Retinal pigment epithelial cell (primary cell): ENCODE measurements at places on chromosomes 16 and 17.

GRCh38 chr17:40818343-40818732 lies 4.1 kb downstream of the KRT10 start:
- DNase-seq = no peak

DNA sequence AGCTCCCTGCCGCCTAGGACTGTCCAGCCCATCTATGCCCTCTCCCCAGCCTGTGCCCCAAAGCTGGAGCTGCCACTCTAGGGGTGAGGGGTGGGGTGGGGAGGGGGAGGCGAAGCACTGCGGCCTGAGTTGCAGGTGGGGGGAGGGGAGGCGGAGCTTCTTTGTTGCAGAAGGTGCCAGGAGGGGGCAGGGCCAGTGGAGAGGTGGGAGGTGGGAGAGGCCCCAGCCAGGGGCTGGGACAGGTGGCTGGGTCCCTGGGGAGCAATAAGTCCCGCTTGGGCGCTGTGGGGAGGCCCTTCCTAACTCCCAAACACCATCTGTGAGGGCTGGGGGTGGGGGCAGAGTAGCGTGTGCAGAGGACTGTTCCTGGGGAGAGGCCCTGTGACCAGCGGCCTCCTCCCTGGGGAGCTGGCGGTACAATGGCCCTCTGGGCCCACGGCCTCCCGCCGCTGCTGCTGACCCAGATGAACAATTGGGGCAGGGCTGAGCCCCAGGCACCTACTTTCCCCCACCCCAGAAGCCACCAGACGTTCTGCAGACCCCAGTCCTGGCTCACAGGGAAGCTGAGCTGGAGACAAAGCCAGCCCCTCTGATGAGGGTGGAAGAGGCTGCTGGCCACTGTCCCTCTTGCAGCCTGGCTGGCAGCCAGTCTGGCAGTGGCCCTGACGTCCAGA lies 2.2 kb upstream of the NTN3 start:
- DNase-seq = no peak

DNA sequence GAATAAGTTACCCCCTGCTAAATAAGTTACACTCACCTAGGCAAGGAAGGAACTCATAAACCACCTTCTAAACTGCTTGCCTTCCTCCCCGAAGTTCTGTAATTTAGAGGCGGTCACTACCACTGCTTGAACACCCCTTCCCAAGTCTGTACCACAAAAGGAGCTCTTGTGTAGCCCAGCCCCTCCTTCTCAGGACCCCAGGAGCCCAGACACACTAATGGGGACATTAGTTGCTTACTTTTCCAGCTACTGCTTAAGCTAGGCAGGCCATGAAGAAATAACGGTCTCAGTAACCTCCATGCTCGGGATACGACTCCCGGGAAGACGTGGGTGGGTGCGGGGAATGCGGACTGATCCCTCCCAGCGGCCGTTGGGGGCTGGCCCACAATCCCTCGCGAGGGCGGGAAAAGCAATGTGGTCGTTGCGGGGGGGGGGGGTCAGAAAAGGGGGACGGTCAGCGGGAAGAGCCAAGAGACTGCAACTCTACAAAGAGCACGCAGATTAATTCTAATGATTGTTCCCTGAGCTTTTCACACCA lies at the start of gene TEX14:
Gene TEX14 (minus strand): TSS at position 345 of the 538 bp plus-strand sequence. CDS start 40,044 bp downstream, outside the sequence.
- DNase-seq = no peak

DNA sequence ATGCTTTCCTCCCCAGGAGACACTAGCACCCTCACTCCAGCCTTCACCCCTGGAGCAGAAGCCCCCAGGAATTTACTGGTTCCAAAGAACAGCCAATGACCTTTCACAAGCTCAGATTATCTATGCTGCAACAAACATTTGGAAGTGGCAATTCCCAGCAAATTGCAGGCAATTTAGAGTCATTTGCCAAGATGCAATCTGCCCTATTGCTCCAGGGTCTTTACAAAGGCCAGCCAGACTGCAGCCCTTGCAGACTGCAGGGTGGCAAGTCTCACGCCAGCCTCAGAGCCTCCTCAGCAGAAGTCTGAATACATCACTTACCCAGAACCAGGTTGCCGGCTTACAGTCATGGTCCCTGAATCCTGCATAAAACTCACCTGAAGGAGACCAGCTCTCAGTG lies 21.8 kb downstream of the AXIN1 start:
- DNase-seq = no peak

- no peak for DNase-seq
Measured at GRCh38 chr16:85586380-85587104, 26.6 kb upstream of the GSE1 start.

DNA sequence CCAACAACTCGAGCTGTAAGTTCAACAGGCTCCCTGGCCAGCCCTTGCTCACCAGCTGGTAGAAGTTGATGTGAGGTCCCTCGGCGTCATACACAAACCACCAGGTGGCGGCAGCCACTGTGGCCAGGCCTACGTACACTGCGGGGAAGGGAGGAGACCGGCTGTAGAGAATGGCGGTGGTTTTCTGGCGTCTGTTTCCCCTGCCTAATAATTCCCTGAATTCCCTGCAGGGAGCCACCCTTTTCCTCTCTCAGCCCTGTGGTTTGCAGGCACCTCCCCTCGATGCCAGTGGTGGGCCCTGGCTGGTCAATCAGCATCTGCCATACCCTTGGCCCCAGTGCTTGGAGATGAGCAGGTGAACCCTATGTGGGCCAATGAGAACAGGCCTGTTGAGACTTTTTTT lies 18.9 kb upstream of the P2RX1 start:
- DNase-seq = no peak

GRCh38 chr16:9446471-9447194 lies 355.2 kb downstream of the HAPSTR1 start:
- no peak for DNase-seq

- no peak for DNase-seq
Measured at GRCh38 chr16:86565181-86565631, 1.4 kb upstream of the FOXC2 start.

- no peak for DNase-seq
Measured at GRCh38 chr16:14672403-14672971, 21.6 kb downstream of the PLA2G10 start.

GRCh38 chr16:49424961-49425360 lies 51.4 kb downstream of the C16orf78 start:
- DNase-seq = no peak

GRCh38 chr16:66372078-66372897 lies 5.8 kb downstream of the CDH5 start:
- DNase-seq = no peak

DNA sequence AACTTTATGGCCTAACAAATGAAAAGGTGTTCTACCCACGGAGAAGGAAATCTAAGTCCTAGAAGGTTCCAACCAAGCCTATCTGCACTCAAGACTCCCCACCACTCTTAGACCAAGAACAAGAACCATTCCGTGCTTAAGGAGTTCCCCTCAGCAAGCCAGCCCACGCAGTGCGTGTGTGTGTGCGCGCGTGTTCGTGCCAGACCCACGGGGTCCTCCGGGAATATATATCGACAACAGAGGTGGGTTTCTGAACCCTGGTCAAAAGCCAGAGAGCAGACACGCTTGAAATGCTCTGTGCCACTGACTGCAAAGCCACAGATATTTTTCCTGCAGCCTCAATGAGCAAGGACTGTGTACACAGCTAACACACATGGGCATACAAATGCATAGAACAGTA lies 70.7 kb downstream of the SLC39A11 start:
- DNase-seq = no peak

GRCh38 chr16:22202261-22202637 lies 3.8 kb upstream of the EEF2K start:
- DNase-seq = no peak

- no peak for DNase-seq
Measured at GRCh38 chr16:64962786-64963185, 159.1 kb downstream of the CDH11 start.
